GM10248 (cell line): ENCODE measurements at places on chromosomes 1 and 21.

DNA sequence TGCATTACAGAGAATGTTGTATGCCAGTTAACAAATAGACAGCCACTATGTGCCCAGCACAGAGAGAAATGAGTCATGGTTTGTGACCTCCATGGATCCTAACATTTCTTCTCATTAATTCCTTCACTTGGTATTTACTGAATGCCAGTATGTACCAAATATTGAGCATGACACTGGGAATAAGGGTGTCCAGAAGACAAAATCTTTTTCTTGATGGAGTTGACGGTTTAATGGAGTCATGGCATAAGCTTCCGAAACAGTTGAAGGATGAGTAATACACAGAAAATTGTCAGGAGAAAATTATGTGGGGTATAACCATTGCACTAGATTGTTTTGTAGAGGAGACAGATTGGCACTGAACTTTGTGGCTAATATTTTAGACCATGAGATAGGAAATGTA is 36.9 kb downstream of the PTGFR start:
- DNase-seq: no peak

- no peak for DNase-seq
Observed at GRCh38 chr1:27428316-27429028, 36.0 kb downstream of the GPR3 start.

GRCh38 chr1:165858967-165859845 is 31.8 kb downstream of the UCK2 start:
- no peak for DNase-seq

- DNase-seq: no peak
Observed at GRCh38 chr21:42496839-42497202, 797 bp upstream of the RSPH1 start.
